ENCODE measurements at places on chromosomes 13 and 19.

DNA sequence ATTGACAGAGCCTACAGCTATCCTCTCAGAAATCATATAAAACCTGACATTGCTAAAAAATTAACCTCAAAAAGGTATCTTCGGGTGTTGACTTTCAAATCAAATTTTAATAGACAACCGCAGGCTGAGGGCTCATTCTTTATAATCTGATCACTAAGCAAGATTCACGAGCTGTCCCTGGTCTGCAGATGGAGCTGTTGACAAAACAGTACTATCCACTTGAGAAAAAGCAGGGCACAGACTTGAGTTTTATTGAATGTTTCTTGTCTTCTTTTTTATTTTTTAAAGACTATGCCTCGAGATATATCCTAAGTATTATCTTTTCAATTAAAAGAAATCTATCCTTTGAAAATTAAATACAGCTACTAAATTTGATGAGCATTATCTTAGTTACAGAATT, 540.5 kb downstream of the PCDH9 start:
- no peak for DNase-seq

DNA sequence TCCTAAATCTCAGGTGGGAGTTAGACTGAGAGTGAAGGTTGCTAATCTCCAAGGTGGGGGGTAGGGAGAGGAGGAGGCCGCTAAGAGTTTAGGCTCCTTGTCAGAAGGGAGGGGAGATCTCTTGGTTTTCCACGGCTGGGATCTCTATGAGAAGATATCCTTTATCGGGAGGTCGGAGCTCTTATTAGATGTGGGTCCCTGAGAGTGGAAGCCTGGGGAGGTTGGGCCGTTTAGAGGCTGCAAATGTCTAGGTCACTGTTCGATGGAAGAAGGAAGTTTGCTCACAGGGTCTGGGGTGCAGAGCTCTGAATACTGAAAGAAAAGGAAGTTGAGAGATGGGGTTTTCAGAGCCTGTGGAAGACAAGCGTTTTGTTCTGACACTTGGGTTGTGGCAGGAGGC, 3.8 kb downstream of the MYADM start:
- DNase-seq, result no peak

DNA sequence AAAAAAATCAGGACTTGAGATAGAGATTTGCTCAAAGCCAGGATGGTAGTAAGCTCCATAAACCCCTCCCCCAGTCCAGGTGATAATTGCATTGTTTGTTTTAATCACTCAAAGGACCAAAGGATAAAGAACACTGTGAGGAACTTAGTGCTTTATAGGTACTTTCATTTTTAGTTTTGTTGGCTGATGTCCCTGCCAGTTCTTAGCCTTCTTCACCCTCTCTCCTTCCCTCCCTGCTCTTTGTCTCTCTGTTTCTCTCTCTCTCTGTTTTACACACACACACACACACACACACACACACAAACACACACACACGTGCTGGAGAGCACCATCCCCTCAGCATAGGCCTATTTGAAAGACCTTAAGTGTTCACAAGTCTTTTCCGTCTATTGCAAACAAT, 5.2 kb downstream of the FRY start:
- no peak for DNase-seq

DNA sequence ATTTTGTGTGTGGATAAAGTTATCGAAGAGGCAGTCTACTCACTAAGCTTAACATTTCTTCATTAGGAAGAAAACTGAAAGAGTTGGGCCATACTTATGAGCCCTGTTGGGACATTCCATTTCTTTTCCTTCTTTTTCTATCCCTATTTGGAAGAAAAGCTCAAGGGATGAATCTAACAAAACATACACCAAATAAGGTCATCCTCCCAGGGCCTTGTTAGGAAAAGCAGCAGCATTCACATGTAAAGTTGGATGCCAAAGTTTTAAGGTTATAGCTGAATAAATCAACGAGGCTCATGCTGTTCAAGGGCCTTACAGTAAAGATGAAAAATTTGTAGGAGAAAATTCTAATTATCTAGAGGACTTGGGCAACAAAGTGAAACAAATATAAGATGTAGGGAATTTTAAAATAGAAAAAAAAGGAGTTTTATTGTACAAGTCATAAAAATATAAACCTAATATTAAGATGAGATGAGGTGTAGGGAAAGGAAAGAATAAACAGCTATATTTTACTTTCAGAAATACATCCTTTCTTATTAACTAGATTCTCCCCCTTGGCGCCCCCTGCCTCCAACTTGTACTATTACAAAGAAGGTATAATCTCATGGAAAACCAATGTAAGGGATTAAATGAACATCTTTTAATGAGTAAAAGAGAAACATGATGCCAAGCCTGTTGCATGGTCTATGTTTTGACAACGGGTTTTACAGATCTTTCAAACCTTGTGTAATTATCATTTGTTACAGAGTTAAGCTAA, 160.4 kb downstream of the PCDH20 start:
- DNase-seq, result no peak

- peak; percentile 51 for DNase-seq
Measured at GRCh38 chr13:98484289-98485219, 92.4 kb downstream of the STK24 start.
